A549 treated with DMSO at 1 μM for 4 hours (cell line): ENCODE measurements at places on chromosomes 1 and 21. TPM values are rescaled to one million over a fixed set of nuclear protein-coding genes. Genes with fewer than 3 reads are reported as not detected.

Gene TXNDC12
- total RNA-seq, result 35.8 to 39.8 TPM (median 36.9 TPM) in 5 replicates

Gene IVL
- 0.04 to 0.07 TPM in 2 of 5 replicates, not detected in the others for total RNA-seq

Gene HMCN1
- 0.03 to 0.13 TPM (median 0.08 TPM) in 5 replicates for total RNA-seq

Gene DIPK1A
- total RNA-seq, result 7.8 to 11.6 TPM (median 9.5 TPM) in 5 replicates

Gene TDRD5
- 0.02 to 0.06 TPM (median 0.04 TPM) in 4 of 5 replicates, not detected in the other for total RNA-seq

Gene UBXN10
- total RNA-seq, result 0.01 TPM in 1 of 5 replicates, not detected in the others

Gene GJA9
- total RNA-seq, result 0.05 to 0.09 TPM (median 0.08 TPM) in 3 of 5 replicates, not detected in the others

Gene NHLH1
- total RNA-seq, result 0.33 to 0.71 TPM (median 0.38 TPM) in 5 replicates
